Psoas muscle (tissue), 8 donors: ENCODE measurements at places on chromosomes 2 and 18. TPM values are rescaled to one million over a fixed set of nuclear protein-coding genes. Genes with fewer than 3 reads are reported as not detected.

PRKRA gene
- polyA plus RNA-seq = 73.0 TPM

CD226 gene
- 0.08 TPM for polyA plus RNA-seq

STEAP3 gene
- 8.9 TPM for polyA plus RNA-seq

GRCh38 chr2:171895786-171896185 lies 1.7 kb upstream of the SLC25A12 start:
- DNase-seq = no peak

DNA sequence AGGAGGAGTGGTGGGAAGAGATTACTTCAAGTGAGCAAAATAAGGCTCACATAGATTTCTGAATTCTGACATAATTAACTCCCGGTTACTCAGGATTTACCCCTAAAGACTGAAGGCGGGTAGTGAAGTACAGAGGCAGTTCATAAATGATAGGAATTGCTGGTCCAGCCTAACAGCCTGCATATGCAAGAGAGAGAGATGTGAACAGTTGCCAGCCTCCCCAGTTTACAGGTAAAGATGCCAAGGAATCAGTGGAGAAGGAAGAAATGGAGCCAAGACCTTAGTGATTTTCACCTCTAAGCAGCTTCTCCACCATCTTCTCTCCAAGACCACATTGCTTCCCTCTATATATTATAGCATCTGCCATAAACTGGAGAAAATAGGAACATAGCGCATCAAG lies 91.8 kb upstream of the THUMPD2 start:
- DNase-seq = no peak

GRCh38 chr2:46230677-46231425 lies 66.4 kb upstream of the EPAS1 start:
- no peak for DNase-seq

GRCh38 chr2:181853696-181854095 lies 37.8 kb upstream of the ITPRID2 start:
- DNase-seq = no peak
